AML-193 (cell line): ENCODE measurements at places on chromosomes 5 and 9.

DNA sequence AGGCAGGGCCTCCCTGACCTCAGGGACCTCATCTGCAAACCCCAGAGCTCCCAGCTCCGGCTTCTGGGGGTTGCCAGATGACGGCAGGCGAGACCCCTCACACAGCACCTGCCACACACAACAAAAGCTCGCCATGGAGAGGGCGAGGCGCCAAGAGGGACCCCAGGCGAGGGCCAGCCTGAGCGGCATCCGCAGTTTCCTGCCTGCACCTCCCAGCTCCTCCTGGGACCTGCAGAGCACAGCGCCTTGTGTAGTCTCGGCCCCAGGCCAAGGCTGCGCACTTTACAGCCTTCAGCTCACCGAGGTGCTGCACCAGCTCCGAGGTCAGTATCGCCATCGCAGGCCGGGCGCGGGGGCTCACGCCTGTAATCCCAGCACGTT is 82.4 kb upstream of the ADAMTS2 start:
- no peak for DNase-seq

- no peak for DNase-seq
These were observed 71.8 kb downstream of the SMARCA2 start for GRCh38 chr9:2086971-2087370.

GRCh38 chr9:18568973-18569372 is 95.0 kb downstream of the ADAMTSL1 start:
- DNase-seq, result no peak

DNA sequence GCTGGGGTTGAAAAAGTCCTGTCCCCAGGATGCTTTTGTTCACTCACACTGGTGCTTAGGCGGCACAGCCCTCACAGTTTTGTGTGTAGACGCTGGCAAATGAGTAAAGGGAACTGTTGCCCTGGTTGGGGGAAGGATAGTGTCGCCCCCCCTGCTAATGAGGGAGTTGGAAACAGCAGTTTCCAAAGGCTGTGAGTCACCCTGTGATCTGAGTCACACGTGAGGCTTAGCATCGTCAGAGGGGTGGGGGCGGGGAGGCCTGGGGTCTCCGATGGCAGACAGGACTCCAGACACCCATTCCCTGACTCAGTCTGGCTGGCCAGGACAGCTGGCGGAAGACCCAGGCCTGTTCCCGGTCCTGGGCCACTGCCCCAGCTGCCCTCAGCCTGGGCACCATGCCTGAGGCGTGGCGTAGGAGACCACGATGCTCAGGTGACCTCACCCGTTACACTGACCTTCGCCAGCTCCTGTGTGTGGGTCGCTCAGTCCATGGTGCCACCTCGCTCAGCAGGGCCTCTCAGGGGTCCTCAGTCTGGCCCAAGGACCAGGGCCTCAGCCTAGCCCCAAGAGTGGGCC is 2.9 kb downstream of the DNAJB5 start:
- DNase-seq, result no peak

GRCh38 chr5:90096415-90097081 is 313.0 kb downstream of the CETN3 start:
- no peak for DNase-seq

DNA sequence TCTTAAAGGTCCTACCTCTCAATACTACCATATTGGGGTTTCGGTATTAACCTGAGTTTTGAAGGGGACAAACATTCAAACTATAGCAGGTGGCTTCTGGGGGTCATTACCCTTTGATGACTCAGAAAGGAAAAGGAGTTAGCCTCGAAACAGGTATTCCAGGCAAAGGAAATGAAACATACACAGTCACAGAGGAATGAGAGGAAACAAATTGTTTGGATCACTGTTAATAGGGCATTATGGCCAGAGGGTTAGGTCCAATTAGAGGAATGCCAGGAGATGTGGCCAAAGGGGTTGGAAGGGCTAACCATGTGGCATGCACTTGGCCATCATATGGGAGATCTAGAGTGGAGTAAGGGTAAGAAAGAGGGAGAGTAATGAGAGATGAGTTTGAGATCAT is 23.9 kb upstream of the NIM1K start:
- DNase-seq, result no peak

- no peak for DNase-seq
These were observed 65.2 kb upstream of the SLC25A51 start for GRCh38 chr9:37969130-37969529.

DNA sequence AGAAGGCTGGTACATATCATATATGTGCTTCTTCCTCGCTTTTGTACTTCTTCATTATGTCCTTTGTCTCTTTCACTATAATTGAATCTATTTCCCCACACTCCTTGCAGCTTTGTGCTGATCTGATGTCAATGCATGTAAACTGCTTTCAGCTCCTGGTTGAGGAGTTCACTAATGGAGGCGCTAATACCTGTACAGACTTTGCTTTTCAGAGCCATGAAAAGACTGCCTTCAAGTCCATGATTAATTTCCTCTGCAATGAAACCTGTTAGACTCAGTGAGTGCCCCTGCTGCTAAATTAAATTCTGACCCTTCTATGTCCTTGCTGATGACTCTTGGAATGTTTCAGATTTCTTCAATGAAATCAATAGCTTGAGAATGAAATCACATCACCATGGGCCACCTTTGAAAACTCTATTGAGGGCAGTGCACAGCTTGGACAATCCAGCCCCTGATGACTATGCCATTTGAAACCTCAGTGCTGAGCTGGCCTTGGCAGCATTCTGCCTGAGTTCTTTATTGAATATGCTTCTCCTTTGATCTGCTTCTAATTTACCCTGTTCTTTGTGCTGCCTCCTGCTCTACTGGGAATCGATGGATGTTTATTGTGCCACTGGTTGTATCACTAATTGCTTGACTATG is 358.2 kb upstream of the DMAC1 start:
- no peak for DNase-seq

DNA sequence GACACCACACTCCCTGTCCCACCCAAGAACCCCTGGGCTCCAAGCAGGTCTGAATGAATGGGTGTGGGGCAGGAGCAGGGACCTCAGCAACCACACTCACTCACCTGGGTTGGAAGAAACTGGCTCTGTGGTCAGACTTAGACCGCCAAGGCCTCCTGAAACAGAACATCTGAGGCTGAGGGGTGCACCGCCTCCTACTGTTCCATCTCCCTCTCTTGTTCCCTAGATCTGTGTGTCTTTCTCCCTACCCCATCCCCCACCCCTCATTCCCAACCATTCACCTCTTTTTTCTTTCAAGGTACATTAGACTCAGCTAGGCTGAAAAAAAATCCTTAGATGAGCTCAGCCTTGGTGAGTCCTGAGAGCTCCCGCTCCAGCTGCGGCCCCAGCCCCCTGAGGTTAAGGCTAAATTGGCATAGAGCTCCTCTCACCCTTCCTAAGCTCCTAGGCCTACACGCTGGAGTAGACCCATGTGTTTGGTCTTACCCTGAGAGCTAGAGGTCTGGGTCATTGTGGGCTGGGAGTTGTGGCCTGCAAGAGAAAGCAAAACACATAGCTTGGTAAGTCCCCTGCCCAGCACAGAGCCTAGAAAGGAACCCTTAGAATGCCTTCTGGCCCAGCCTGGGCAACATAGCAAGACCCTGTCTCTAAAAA is 4.8 kb downstream of the ECSCR start:
- no peak for DNase-seq

DNA sequence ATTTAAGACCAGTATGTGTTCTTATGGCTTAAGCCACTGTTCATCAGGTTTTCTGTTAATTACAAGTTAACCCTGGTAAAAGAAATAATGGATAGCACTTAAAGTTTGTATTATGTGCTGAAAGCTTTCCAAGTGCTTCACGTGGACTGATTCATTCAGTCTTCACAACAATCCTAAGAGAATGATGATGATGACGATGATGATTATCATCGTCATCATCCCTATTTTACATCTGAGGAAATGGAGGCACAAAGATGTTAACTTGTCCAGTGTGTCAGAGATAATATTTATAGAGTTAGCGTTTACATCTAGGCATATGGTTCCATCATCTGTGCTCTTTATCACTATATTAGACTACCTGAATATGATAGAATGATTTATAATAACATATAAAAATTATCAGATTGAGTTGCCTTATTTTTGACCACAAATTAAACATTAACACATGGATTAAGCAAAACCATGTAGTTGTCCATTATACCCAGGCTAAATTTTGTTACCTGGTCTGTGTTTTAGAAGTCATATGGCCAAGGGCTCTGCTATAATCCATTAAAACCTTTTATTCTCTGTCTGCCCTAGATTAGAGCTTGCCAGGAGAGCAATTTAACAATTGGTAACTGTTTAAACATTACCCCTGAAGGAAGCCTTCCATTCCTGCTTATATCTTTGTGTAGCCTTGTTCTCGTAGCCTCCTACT is 102.3 kb upstream of the MAP3K1 start:
- no peak for DNase-seq

- DNase-seq, result peak; percentile 10
These were observed 52.9 kb upstream of the PTPDC1 start for GRCh38 chr9:94031380-94031779.
